ENCODE measurements at places on chromosomes 3 and 15.

DNA sequence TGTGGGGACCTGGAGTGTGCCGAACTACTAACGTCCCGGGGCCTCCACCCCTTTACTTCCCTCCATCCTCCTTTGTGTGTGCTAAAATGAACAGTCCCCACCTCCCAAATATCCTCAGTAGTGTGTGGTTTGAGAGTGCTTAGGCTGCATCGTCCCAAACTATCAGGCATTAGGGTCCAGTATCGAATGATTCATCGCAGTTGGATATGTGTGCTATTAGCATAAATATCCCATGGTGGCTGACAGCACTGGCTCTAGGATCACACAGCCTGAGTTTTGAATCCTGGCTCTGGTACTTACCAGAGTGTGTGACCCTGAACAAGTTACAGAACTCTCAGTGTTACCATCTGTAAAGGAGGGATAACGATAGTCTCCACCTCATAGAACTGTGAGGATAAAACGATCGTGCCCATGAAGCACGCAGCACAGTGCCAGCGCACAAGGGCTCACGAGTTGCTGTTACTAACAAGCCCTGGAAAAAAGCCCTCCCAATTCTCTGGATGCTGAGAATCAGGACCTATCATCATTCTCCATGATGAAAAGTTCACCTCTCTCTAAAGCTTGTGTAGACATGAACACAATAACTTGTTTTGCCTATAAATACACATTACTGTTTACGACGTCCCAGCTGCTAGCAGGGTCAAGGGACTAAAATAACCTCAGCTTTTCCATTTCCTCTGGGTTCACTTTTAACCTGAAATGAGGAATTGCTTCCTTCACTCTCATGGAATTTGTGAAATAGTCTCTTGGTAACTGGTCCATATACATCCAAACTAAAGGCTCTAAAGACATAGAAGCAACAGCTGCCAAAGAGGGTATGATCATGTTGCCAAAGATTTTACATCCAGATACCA lies 51.0 kb downstream of the VGLL4 start:
- no peak for DNase-seq

DNA sequence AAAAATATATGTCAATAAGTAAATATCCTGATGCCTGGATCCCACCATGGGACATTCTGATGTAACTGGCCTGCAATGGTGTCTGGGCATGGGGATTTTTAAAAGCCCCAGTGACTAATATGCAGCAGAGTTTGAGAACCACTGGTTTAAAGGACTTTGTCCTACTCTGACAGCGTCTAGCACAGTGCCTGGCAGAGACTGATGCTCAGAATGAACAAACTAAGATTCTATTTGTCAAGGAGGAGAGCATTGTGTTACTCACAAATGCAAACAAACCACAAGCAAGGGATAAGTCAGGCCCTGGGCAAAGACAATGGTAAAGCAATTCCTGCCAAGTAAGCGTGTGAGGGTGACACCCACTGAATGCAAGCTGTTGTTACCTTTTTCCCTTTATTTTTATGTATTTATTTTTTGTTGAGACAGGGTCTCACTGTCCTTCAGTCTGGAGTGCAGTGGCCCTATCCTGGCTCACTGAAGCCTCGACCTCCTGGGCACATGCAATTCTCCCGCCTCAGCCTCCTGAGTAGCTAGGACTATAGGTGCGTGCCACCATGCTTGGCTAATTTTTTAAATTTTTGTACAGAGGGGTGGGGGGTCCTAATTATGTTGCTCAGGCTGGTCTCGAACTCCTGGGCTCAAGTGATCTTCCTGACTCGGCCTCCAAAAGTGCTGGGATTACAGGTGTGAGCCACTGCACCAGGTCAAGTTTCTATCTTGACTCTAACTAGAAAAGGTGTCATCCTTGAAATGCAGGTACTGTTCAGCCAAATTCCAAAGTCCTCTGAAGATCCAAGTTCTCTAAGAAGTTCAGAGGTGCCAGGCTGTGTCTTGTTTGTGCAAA lies 909 bp upstream of the GPD1L start:
- DNase-seq = no peak

GRCh38 chr3:26712211-26713026 lies 89.8 kb downstream of the LRRC3B start:
- DNase-seq = peak; percentile 4

DNA sequence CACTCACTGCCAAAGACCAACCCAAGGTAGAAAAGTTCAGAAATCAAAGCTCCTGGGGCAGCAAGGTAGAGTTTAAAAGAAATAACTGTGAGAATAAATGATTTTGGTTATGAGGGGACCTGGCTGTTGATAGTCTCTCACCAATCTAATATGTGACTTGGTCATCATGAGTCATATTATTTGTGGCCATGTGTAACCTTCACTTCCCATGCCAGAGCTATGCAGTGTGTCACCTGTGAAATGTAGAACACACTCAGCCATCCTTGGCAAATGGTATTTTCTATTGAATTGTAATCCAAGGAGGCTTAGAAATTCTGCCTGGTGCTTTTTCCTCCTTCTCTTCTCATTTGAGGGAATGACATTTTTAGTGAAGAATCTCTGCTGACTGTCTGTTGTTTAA lies 184.2 kb upstream of the STAC start:
- no peak for DNase-seq

GRCh38 chr3:48426401-48426909 lies 3.4 kb downstream of the PLXNB1 start:
- DNase-seq = no peak

DNA sequence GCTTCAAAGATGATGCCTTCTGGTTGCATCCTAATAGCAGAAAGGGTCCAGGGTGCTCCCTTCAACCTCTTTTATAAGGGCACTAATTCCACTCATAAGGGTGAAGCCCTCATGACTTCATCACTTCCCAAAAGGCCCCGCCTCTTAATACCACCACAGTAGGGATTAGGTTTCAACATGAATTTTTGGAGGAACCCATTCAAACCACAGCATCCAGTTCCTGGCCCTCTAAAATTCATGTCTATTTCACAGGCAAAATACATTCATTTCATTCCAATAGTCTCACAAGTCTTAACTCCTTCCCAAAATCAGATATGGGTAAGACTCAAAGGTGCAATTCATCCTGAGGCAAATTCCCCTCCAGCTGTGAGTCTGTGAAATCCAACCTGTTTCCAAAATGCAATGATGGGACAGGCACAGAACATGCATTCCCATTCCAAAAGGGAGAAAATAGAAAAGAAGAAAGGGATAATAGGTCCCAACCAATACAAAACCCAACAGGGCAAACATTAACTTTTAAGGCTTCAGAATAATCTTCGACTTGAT lies 124.0 kb downstream of the ATP1B3 start:
- DNase-seq = no peak

- no peak for DNase-seq
These were observed 32.8 kb downstream of the PLSCR1 start for GRCh38 chr3:146511402-146512134.

DNA sequence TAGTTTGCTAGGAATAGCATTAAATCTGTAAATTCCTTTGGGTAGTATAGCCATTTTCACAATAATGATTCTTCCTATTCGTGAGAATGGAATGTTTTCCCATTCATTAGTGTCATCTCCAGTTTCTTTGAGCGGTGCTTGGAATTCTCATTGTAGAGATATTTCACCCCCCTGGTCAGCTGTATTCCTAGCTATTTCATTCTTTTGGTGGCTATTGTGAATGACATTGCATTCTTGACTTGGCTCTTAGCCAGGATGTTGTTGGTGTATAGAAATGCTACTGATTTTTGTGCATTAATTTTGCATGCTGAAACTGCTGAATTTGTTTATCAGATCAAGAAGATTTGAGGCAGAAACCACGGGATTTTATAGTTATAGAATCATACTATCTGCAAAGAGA lies 690.5 kb upstream of the ALCAM start:
- DNase-seq = no peak

DNA sequence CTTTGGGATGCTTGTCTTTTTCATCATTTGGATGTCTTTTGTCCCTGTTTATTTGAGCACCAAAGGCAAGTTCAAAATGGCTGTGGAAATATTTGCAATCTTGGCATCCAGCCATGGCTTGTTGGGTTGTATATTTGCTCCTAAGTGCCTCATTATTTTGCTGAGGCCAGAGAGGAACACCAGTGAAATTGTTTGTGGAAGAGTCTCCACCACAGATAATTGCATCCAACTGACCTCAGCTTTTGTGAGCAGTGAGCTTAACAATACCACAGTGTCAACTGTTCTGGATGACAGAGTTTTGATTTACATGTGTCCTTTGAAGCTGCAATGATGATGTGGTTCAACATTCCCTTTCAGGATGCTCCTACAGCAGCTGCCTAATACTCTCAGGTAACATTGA lies 83.0 kb upstream of the KCNAB1 start:
- DNase-seq = no peak

DNA sequence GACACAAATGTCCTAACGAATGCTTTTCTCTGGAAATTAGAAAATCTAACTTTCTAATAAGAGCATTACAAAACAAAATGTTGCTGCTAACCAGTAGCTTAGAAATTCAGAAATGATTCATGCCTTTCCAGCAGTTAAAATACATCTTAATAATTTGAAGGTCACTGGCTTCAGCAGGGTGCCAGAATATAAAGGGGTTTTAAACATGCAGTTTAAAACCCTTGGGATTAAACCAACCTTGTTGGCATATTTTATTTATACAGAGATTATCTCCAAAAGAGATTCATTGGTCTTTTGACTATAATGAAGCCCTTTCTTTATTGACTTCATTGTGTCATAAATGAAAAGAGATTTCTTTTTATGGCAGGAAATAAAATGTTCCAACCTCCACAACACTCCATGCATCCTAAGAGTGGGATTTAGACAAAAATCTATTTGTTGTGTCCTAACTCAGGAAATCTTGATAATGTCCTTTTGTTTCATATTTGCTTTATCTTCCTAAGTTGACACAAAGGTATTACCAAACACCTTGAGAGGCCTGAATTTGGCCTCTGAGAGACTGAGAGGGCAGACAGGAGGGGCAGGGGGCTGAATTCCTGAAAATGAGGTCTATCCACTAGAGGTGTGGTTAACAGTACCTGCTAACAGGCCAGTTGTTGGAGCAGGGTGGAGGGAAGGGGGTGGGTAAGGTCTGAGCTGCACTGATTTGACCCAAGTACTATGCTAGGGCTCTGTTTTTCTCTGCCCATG lies 124.4 kb downstream of the FEZF2 start:
- no peak for DNase-seq

DNA sequence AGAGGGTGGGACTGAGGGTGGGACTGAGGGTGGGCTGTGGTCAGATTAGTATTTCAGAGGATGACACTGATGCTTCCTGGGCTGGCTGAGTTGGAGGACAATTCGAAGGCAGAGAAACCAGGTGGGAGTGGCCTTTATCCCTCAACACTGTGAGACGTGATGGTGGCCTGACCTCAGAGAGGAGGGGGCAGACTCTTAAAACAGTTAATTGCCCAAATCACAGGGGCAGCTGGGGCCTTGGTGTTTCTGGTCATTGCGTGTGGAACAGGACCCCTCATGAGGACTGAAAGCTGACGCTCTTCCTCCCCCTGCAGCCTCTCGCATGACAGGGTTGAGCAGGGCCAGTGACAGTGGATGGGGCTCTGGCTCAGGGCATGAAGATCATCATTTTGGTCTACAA lies 18.7 kb downstream of the DNASE1L3 start:
- DNase-seq = no peak

GRCh38 chr3:32076566-32076965 lies 29.9 kb upstream of the GPD1L start:
- DNase-seq = no peak

DNA sequence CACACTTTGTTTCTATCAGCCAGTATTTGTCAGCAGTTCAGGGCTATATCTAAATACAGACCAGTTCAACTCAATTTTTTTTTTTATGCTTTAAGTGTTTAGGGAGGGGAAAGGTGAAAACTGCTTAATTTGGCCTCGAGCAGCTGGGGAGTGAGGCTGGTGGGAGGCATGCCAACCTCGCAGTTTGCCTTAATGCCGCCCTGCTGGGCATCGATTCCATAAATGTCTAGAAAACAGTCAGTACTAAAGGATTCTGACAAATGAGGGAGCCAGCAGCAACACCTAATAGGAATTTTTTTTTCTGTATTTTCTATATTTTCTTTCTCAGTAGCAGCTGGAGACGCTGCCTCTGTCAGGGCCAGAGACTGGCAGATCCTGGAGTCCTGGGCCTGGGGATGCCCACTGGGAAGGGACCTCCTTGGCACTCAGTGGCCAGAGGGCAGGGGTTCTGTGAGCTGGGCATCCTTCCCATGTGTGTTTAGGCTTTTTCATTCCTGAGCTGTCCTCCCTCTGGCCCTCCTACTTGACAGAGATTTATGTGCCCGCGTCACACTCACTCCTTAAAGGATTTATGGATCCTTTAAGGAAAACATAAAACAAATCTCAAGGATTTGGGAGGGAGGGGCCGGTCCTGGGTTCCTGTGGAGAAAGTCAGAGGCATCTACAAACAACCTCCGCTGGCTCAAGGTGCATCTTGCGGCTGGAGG lies 117.8 kb downstream of the WNT5A start:
- DNase-seq = no peak

- DNase-seq = no peak
These were observed 19.8 kb downstream of the RLBP1 start for GRCh38 chr15:89201465-89202005.

- DNase-seq = no peak
These were observed 377.0 kb downstream of the FEZF2 start for GRCh38 chr3:61996366-61996765.

- no peak for DNase-seq
These were observed 193.5 kb downstream of the FOXP1 start for GRCh38 chr3:71389911-71390573.

- DNase-seq = no peak
These were observed 108.9 kb downstream of the MECOM start for GRCh38 chr3:169554611-169555010.

DNA sequence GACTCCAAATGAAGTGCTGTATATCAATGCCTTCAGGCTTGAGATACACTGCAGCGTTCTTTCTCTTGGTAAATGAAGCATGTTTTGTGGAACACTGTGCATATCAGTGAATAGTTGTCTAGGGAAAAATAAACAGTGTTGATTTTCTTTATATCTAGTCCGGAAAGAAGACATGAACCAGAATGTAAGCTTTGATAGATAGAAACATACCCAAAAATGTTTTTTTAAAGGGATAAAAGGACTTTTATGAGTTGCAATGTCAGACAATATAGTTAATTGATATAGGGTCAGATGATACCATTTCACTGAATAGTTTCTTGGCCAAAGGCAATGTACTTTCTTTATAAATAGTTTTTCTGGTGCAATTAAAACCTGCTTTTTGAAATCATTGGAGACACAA lies 1037.8 kb downstream of the OTOL1 start:
- no peak for DNase-seq

GRCh38 chr15:31049682-31050615 lies 51.6 kb downstream of the TRPM1 start:
- no peak for DNase-seq
